Activated CD4-positive, alpha-beta T cell treated with anti-CD3 and anti-CD28 coated beads, Interleukin-2, amount 10 ng/mL, durations not matched to agents 7 days and 5 days (primary cell): ENCODE measurements at places on chromosomes 11 and 22. TPM values are rescaled to one million over a fixed set of nuclear protein-coding genes. Genes with fewer than 3 reads are reported as not detected.

DNA sequence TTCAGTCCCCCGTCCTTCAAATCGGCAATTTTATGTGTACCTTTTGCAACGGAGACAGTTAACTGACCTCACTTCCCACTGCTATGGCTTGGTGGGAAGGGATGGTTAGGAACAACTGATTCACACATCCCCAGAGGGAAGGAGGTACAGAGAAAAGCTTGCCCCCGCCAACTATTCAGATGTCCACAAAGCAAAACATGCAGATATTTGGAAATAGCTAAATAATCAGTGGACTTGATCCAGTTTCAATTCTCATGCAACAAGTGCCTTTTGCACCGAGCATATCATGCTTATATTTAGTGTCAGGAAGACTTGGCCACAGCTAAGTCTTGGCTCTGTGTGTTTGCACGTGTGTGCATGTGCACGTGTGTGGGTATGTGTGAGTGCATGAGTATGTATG, 144.6 kb downstream of the SNX19 start:
- DNase-seq = no peak

GRCh38 chr22:40279017-40279416, 67.3 kb upstream of the ADSL start:
- no peak for DNase-seq

The SGSM1 gene
- total RNA-seq = 0.12 TPM

The PRMT3 gene
- 16.9 TPM for total RNA-seq

GRCh38 chr11:34223021-34223813, 117.8 kb downstream of the NAT10 start:
- DNase-seq = no peak

- DNase-seq = no peak
Measured at GRCh38 chr22:42322562-42322926, 52.1 kb upstream of the TCF20 start.

The RFPL2 gene
- 0.30 TPM for total RNA-seq

The OR51L1 gene
- not detected for total RNA-seq

- no peak for DNase-seq
Measured at GRCh38 chr11:69887841-69888427, 68.7 kb upstream of the FGF3 start.

The ADM2 gene
- 3.7 TPM for total RNA-seq

The PRDX5 gene
- total RNA-seq = 97.4 TPM
